C1 segment of cervical spinal cord (tissue), 14 donors: ENCODE measurements at places on chromosomes 1 and 21.
A peak's percentile ranks its signal among the peaks of the same experiment; 100 is the strongest.

DNA sequence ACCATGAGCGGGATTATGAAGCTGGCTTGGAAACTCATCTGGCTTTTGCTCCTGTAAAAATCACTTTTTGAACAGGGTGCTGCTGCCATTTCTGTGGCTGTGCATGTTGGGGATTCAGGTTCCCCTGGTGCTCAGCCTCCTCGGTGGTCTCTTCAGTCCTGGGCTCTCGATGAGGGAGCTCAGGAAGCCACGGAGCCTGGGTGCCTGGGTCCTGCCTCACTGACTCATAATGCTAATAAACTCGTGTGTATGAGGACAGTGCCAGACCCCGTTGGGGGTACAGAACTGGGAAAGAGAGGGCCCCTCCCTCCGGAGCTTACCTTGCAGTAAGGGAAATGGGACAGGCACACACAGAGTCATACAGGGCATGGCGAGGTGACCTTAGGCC, 5.8 kb downstream of the COQ8A start:
- DNase-seq: no peak

- no peak for DNase-seq
Observed at GRCh38 chr1:244283772-244284171, 167.9 kb downstream of the ADSS2 start.

GRCh38 chr1:37037690-37038089, 3.4 kb upstream of the GRIK3 start:
- no peak for DNase-seq

- DNase-seq: no peak
Observed at GRCh38 chr1:153459655-153460054, 796 bp downstream of the S100A7 start.

DNA sequence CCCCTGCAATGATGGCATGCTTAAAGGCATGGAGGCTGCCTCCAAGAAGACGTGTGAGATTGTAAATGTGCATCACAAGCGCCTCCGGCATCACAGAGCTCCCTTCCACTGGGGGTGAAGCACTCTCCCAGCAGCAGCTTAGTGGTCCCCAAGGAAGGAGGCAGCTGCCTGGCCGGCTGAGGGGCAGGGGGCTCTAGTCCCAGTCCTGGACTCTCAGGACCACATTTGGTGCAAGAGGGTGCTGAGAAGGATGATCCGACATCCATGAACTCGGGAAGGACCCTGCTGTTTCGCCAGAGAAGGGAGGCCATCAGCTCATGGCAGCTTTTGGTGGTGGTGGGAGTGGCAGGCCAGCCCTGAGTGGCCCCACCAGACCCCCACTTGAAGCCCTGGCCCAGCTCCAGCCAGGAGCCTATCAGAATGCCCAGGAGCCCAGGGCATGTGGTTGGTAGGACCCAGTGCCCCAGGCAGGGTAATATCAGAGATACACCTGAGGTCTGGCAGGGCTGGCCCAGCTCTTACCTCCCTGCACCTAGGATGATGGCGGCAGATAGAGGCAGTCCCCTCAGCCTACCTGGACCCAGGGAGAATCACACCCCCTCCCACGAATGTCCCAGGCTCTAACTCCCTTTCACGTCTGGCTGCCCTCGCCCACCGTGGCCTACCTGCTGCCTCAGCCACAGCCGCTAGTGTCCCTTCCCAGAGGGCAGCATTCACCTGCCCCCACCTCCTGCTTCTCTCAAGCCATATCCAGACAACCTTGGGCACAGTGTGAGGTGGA, 2.4 kb upstream of the WNT9A start:
- no peak for DNase-seq

- DNase-seq: no peak
Observed at GRCh38 chr21:29182691-29183092, 52.2 kb downstream of the MAP3K7CL start.

- DNase-seq: peak; percentile 19
Observed at GRCh38 chr1:33925586-33925985, 61.7 kb downstream of the HMGB4 start.

DNA sequence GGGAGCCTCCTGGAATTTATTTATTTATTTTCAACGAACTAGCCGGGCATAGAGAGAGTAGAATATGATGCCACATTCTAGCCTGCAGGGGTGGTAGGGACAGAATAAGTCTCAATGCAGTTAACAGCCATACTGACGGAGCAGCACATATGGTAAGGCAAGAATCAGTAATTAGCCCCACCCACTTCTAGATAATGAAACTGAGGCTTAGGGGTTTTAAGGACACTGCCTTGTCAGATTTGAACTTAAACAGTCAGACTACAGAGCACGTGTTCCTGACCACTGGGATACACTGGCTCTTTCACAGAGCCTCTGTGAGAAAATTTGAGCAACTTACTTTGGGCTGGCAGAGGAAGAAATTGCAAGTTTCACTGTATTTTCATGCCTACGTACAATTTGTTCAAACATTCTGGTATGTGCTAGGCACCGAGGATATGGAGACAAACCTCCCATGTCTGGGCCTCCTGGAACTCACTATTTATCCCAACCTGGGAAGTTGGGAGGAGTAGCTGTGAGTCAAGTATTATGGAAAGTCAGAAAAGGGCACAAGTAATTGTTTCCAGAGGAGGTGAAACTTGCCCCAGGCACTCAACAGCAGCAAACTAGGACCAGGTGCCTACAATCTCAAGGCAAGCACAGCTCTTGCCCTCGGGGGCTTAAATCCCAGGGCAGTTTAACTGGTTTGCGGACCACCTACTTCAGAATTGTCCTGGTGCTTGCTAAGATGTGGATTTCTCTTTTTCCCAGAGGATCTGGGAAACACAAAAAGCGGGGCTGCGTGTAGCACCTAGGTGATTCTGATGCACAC, 1.6 kb upstream of the CLIC4 start:
- DNase-seq: no peak

- DNase-seq: no peak
Observed at GRCh38 chr1:102100666-102101065, 103.9 kb upstream of the OLFM3 start.

GRCh38 chr1:77287535-77287934, 5.7 kb downstream of the AK5 start:
- no peak for DNase-seq

GRCh38 chr1:180785291-180785690, 127.4 kb upstream of the KIAA1614 start:
- no peak for DNase-seq

DNA sequence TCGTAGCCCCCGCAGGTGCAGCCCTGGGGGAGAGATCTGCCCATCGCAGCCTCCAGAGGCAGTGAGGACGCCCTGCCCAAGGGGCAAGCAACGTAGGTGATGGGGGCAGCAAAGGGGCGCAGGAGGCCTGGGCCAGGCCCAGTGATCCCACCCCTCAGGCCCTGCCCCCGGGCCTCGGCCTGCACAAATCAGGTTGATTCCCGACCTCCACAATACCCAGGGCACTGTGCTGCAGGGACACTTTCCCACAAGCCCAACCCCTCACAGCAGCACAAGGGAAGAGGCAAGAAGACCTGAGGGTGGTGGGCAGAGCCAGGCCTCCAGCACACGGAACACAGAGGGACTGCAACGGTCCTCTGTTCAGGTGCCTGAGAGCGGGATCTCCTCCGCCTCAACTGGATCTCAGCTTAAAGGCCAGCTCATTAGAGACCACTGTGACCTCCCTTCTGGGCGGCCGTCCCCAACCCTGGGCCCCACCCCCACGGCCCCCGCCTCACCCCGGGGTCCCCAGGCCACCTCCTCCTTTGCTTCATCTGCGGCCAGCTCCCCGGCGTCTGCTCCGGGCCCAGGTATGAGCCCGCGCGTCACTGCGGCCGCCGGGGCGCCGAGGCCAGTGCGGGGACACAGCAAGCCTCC, 812 bp upstream of the ARF1 start:
- DNase-seq: no peak

DNA sequence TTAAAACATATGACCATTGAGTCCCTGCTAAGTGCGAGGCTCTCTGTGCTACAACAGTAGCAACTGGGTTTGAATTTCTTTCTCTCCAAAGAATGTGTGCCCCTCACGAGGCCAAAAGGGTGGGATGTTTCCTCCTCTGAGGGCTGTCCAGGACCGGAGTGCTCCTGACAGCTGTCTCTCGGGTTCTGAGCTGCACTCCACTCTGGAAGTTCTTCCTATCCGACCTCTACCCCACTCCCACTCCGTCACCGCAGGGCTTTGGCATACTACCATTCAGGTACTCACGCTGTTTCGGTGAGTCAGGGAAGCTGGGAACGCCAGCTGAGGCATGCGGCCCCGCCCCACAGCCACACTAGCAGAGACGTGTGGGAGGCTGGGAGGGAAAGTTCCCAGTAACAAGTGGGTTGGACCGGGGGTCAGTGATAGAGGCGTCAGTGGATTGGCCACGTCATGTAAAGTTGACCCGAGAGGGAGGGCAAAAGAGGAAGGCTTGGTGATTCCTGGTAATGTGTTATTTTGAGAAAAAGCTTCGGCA, 705 bp upstream of the SLC50A1 start:
- DNase-seq: no peak

- no peak for DNase-seq
Observed at GRCh38 chr1:20413776-20414140, 72.3 kb downstream of the CAMK2N1 start.
